ENCODE measurements at places on chromosomes 5 and 9. TPM values are rescaled to one million over a fixed set of nuclear protein-coding genes. Genes with fewer than 3 reads are reported as not detected.

Gene IRX1
- not detected for total RNA-seq

DNA sequence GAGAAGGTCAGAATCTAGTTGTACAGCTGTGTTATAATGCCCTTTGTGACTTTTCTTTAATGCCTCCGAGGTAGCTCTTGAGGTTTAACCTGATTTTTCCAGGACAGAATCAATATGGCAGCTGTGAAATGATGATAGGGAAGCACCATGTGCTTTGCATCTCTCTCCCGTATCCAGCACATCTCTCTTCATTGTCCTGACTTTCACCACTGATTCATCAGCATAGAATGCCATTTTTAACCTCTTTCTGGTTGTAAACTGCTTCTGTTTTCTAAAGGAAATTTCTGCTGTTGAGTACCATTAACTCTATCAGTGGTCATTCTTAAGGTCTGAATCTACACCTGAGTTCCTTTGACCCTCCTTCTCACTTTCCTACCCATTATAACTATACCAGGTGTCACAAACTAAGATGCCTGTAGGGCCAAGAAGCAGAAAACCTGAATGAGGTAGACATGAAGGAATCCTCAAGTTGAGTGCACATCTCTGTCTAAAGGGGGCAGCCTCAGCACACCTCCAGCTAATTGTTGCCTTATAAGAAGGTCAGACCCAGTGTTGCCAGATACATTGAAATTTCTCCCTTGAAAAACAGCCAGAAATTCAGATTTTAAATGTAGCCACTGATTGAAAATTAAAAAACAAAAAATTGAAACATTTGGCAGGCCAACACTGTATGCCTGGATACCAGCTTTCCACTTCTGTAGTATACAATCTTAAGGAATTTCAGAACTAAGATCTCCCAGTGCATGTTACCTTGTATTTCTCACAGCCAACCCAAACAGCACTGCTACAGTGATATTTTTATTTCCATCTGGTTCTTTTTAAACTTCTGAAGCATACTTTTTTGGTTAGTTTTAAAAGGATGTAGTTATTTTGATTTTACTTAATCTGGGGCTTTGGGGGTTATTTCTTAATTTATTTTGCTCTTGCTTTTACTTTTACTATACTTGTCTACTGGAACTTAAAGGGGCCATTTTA lies 35.8 kb upstream of the TLX3 start:
- H3K4me3 ChIP-seq: no peak overlapping the region
- no peaks in the 10 kb centered on the region for H3K27me3 ChIP-seq
- H3K4me1 ChIP-seq: no peaks in the 10 kb centered on the region
- DNase-seq: no peak

DNA sequence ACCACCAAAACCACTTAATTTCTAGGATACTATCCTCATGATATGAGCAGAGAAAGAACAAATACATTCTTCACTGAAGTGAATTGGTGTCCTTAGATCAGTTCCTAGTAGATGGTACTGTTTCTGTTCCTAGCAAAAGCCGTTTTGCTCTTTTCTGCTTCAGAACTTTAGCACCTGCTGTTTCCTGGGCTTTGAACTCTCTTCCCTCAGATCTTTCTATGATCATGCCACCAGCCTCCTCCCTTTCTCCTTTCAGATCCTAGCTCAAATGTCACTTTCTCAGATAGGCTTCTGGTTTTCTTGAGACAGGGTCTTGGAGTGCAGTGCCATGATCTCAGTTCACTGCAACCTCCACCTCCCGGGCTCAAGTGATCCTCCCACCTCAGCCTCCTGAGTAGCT lies 118.0 kb downstream of the EGFLAM start:
- no peaks in the 10 kb centered on the region for H3K27me3 ChIP-seq
- DNase-seq: no peak
- no peaks in the 10 kb centered on the region for H3K4me1 ChIP-seq
- no peaks in the 10 kb centered on the region for H3K36me3 ChIP-seq
- H3K4me3 ChIP-seq: no peak overlapping the region

Gene NPR2
- 27.2 TPM for total RNA-seq

Gene SARDH
- total RNA-seq: 0.94 TPM

- H3K4me3 ChIP-seq: no peak overlapping the region
- no peaks in the 10 kb centered on the region for H3K4me1 ChIP-seq
- no peaks in the 10 kb centered on the region for H3K36me3 ChIP-seq
These were observed 874.3 kb upstream of the DMAC1 start for GRCh38 chr9:8673830-8674229.

Gene ADAMTSL2
- 27.7 TPM for total RNA-seq

Measured in right atrium auricular region (tissue), 2 donors.